ENCODE measurements at places on chromosomes 12 and 14.

GRCh38 chr14:58701604-58702003 lies 63.8 kb downstream of the DACT1 start:
- no peak for DNase-seq

DNA sequence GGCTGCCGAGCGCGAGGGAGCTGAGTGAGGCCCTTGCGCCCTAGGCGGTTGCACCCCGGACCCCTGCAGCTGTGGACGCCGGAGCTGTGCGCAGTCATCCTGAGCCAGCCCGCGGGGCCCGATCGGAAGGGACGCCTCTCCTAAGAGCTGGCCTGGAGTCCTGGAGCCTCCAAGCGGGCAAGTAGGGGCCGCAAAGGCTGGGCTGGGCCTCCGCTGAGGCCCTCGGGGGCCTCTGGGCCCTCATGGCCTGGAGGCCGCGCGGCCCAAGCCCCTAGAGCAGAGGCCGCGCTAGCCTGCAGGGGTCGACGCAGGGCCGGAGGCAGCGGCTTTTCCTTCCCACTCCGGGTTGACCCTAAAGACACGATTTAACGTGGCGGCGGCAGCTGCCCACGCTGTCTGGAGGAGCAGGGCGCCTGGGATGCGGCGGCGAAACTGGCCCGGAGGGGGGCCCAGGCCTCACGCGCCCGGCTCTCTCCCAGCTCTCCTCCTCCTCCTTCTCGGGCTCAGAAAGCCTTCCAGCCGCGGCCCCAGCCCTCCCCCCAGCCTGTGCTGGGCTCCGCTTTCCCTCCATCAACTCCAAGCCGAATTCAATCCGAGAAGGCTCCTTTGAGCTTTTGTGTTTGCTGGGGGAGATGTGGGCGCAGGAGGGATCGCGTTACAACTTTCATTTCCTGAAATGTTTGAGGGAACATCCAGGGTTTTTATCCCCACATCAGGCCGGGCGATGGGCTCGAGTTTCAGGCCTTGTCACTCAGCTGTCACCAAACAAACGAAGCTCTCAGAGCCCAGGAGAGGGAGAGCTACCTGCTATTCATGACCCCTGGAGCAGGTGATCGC lies 11.6 kb downstream of the SIX1 start:
- no peak for DNase-seq

- no peak for DNase-seq
Measured at GRCh38 chr14:101490771-101491170, 70.5 kb upstream of the DIO3 start.

DNA sequence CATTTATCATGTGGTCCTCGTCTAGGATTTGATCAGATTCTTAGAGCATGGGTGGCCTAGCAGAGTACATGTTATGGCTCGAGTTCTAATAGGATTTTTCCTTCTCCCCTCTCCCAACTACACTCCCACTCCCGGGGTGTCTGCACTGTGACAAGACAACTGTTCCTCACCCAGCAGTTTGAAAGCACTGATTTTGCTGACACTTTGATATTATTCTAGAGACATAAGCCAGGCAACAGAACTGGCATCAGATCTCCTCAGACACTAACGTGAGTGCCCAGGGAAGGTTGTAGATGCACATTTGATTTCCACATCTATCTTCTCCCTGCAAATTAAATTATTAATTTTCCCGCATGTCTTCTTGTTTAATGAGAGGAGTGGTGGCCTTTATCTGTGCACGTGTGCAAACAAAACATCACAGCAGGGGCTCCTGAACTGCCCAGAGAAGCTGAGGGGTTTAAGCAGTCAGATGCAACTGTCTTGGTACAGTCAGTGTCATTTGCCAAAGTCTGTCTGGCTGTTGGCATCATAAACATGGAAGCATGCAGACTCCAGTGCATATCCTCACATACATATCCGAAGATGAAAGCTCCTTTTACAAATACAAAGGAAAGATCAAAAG lies 491.8 kb downstream of the NPAS3 start:
- DNase-seq = no peak

DNA sequence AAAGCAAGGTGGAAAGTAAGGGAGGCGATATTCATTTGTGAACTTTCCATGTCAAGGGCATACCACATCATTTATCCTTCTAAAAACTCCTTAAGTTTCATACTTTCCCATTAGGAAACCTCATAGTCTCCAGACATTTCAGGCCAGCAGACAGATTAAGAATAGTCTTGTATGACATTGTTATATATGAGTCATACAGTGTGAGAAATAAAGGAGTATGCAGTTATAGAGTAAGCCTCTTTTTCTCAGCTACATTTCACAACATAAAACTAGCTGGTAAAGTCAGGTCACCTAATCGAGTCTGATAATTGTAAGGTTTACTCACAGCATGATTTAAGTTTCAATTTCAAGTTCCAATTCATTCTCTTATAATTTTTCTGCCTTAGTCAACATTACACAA lies 164.3 kb downstream of the GRIP1 start:
- DNase-seq = no peak

DNA sequence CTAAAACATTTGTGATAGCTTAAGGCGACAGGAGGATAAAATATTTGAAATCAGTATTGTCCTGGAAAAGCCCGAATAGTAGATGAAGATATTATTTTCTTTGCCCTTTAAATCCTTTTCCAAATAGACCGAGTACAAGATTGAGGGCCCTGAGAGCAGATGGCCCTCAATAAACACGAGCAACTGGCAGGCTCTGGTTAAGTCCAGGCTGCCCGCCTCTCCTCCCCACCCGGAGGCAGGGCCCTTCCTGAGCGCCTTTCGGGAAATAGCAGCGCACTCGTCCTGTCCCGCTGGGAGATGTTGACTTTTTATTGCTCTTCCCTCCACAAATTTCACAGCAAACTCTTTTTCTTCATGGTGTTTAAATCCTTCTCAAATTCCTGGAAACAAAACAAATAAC lies 50.8 kb upstream of the MAX start:
- no peak for DNase-seq

- no peak for DNase-seq
Measured at GRCh38 chr12:3081886-3082285, 4.7 kb downstream of the TSPAN9 start.

- DNase-seq = no peak
Measured at GRCh38 chr14:69749956-69750355, 17.0 kb upstream of the SRSF5 start.

- no peak for DNase-seq
Measured at GRCh38 chr12:132186208-132186856, 42.1 kb downstream of the NOC4L start.

DNA sequence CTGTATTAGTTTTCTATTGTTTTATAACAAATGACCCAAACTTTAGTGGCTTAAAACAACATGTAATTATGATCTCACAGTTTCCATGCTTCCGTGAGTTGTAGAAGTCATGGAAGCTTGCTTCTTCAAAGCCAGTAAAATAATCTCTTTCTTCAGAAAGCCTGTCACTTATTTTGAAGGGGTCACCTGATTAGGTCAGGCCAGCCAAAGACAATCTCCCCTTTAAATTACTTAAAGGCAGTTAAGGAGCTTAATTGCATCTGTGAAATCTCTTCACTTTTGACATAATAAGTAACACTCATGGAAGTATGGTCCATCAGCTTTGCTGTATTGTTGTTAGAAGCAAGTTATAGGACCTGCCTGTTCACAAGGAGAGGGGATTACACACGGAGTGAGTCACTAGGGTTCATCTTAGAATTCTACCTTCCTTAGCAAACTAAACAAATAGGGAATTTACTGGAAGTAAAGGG lies 89.8 kb downstream of the FAR2 start:
- no peak for DNase-seq

GRCh38 chr12:98344046-98344930 lies 171.1 kb upstream of the TMPO start:
- no peak for DNase-seq

- DNase-seq = no peak
Measured at GRCh38 chr12:109841356-109841755, 8.2 kb upstream of the TRPV4 start.

- DNase-seq = no peak
Measured at GRCh38 chr14:74275241-74275841, 27.4 kb downstream of the ABCD4 start.

- DNase-seq = no peak
Measured at GRCh38 chr14:37142835-37143401, 29.5 kb downstream of the SLC25A21 start.

GRCh38 chr14:102554821-102555819 lies 37.3 kb upstream of the RCOR1 start:
- no peak for DNase-seq

GRCh38 chr12:79552192-79552591 lies 138.6 kb downstream of the PAWR start:
- DNase-seq = no peak

DNA sequence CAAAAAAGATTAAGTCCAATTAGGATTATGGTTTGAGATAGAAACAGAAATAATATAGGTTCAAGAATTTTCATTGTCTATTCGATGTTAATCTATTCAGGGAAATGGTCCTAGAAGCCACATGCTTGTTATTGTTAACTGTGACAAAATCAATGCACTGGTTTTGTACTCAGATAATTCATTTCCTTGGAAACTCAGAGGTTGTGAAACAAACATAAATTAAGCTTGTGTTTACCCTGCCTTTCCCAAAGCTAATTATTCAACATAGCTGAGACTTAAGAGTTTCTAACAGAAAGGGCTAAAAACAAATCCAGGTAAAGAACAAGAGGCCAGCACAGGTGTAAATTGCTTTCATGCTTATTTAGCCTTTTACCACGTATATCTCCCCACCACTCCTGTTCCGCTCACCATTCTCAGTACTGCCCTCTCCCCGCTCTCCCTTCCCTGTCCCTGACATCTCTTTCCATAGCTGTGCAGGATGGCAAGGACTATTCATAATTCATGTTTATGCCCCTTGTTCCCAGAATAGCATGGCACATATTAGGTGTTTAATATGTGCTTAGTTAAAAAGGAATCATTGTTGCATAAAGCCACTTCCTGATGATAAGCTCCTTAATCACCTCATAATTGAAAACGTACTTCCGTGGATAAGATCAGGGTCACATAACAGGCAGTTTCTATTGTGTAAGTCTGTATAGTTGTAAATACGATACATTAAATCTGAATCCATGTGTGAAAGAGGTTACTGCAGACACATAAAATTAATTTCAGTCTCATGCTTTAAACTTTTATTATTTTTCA lies 131.8 kb upstream of the USP15 start:
- no peak for DNase-seq

- DNase-seq = no peak
Measured at GRCh38 chr14:61238611-61239245, 42.4 kb downstream of the TMEM30B start.

DNA sequence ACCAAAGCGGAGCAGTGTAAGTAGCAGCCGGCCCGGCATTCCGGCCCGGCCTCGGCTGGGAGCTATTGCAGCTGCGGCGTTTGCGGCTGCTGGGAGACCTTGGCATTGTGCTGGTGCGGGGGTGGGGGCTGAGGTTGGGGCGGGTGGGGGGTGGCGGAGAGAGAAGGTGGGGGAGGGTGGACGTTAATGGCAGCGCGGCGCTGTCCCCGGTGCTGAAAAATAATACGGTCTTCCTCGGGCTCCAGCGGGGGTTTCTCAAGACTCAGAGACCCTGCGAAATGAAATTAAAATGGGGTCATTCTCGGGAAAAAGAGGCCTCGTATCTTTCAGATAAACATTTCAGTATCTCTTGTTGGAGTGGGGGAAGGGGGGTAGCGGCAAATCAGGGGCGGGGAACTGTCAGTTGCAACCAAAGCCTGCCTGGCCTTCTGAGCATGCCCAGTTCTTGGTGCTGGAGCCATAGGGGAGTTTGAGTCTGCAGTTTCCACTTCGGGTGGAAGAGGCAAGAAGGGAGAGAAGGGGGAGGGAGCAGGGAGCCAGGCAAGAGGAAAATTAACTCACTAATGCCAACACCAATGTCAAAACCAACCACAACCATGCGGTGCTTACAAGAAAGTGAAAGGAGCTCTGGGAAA lies 414 bp downstream of the UNC79 start:
- no peak for DNase-seq

- no peak for DNase-seq
Measured at GRCh38 chr14:61875483-61875882, 113.3 kb downstream of the SNAPC1 start.

DNA sequence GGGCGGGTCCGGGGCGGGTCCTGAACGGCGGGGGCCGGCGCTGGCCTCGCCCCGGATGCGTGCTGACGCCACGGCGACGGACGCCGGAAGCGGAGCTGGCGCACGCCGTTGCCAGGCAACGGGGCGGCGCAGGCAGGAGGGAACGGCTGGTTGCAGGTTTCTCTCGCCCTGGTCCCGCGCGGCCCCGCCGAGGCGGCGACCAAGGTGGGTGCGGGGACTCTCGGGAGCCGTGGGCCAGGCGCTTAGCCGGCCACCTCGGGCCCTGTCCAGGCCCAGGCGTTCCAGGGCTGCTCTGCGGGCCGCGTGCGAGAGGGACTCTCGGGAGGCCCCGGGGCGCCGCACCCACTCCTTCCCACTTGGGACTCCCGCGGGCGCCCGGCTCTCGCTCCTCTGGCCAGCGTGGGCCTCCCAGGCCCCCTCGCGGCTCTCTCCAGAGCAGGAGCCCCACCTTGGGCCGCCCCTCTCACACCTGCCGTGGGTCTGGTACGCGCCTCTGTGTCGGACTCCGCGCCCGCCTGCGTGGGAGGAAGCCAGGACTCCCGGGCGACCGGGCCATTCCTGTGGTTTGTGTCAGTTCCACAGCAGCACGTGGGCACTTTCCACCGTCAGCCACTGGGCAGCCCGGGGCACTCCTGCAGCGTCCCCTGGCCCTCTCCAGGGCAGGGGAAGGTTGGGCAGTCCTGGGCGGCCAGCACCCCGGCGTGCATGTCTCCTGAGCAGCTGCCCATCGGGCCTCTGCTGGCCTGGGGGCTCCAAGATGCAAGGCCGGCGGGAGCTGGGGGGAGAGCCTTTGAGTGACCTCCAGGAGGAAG lies at the start of gene CLBA1:
Gene CLBA1 (plus strand): TSS at position 114 of the 812 bp plus-strand sequence. CDS start 644 bp downstream, at position 758.
- DNase-seq = no peak

DNA sequence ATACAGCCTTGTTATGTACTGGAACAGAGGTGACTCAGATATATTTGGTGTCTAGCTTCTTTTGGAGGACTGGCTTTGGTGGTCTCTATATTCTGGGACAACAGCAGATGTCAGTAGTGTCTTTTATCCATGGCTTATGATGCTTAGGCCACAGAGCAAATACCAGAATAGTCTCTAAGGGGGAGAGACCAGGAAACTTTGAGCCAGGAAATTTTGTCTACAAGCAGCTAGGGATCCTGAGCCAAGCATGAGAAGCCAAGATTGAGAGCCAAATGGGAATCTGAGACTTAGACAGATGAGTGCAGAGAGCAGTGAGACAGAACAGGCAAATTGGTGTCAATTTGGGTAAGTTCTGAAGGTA lies 28.4 kb upstream of the PTPRR start:
- no peak for DNase-seq

GRCh38 chr12:65540140-65540539 lies 261.7 kb downstream of the MSRB3 start:
- peak; percentile 24 for DNase-seq

DNA sequence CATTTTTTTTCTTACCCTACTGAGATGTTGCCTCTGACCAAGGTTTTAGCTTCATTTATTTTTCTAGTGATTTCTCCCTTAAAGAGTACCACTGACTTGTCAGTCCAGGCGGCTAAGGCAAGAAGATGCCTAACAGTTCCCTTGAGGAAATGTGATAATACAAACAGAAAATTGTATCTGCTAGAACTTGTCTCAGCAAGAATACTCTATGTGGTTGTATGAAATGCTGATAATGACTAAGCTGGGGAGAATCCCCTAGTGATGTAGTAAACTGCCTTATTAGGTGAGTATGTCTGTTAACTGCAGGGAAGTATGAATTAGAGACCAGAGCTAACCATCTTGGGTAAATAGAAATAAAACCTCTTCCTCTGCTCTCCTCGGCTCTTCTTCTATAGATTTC lies 6.7 kb downstream of the C12orf54 start:
- DNase-seq = no peak

Data from SW 1271 (cell line).